KG1 (cell line): ENCODE measurements at places on chromosomes 6 and 20.

GRCh38 chr20:32234135-32234808 is 26.6 kb downstream of the POFUT1 start:
- no peak for DNase-seq

- no peak for DNase-seq
Measured at GRCh38 chr6:139133262-139134063, 1.4 kb upstream of the HECA start.

DNA sequence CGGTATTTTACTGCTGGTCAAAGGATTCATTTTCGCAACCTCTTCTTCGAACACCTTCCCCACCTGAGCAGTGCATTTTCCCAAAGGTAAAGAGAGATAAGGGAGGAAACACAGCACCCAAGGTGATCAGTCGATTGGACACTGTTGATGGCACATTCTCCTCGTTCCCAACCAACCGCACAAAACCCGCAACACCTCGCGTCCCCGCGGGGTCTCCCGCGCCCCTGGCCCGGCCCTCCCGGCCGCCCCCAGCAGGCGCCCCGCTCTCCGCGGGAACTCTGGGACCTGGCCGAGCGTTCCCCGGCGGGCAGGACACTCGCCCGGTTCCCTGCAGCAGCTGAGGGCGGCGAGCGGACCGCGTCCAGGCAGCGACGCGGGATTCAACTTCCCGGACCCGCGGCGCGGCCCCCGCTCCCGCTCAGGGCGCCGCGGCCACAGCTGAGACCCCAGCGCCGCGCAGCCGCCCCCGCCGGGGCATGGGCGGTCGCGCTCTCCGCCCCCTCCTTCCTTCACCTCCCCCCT is 506 bp downstream of the RGS17 start:
- DNase-seq: no peak

DNA sequence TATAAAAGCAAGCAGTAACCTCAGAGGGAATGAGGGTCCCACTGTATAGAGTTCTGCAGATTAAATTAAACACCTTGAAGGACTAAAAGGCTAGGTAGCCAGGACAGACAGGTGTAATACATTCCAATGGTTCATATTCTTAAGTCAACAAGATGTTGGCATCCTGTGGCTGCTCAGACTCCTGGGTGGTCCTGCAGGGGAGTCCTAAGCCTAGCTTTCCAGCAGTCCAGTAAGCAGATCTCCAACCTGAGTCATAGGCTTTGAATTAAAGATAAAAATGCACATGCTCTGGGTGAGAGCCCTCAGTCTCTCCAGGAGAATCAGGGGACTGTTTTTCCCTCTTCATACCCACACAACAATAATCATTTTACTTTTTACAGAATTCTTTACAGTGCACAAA is 307.3 kb upstream of the SUPT3H start:
- no peak for DNase-seq

DNA sequence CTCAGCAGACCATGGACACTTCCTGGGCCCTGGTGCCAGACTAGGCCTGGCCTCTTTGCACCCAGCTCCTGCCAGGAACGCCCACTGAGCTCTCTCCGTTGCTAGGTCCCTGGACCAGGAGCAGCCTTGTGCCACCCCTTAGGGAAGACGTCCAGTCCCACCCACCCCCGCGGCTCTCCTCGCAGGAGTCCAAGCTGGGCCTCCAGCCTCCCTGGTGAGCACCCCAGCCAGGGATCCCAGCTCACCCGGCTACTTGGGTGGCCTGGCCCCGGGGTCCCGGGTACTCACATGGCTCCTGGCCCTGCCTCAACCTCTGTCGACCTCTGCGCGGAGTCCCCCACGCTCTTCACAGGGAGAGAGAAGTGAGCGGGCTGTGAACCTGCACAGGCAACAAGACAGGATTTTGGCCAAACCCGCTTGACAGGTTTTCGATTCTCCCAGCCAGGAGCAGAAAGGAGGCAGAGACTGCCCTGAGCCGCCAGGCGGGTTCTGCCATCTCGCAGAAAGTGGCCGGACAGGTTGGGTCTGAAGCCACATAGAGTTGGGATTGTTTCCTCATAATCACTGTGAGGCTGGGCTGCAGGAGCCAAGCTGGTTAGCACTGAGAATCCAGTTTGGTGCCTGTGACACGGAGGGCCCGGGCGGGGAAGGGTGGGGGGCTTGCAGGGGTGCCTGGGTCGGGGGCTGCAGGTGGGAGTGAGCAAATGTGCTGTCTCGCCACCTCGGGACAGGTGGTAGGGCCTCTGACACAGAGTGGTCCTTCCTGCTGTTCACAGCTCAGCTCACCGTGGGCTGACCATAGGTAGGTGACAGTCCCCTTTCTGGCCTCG is at the start of gene RBBP8NL:
TSS of gene RBBP8NL (minus strand) at position 368 of the 830 bp plus-strand sequence. CDS start 7,892 bp downstream, outside the sequence.
- no peak for DNase-seq

GRCh38 chr6:40774932-40775331 is 187.8 kb upstream of the LRFN2 start:
- DNase-seq: no peak

GRCh38 chr6:37222125-37222967 is 35.2 kb upstream of the TBC1D22B start:
- DNase-seq: no peak

GRCh38 chr6:20900389-20901160 is 366.3 kb downstream of the CDKAL1 start:
- DNase-seq: no peak

GRCh38 chr6:85124472-85125354 is 325.2 kb upstream of the NT5E start:
- DNase-seq: no peak
